CD14-positive monocyte (primary cell): ENCODE measurements at places on chromosomes 2 and 18. TPM values are rescaled to one million over a fixed set of nuclear protein-coding genes. Genes with fewer than 3 reads are reported as not detected.

NTSR2 gene
- polyA plus RNA-seq = not detected in 2 replicates

ARHGAP15 gene
- polyA plus RNA-seq = 50.7 TPM

- no peak overlapping the region for H3K27ac ChIP-seq
- peaks cover 16% of the 10 kb centered on the region for H3K4me1 ChIP-seq
- H3K36me3 ChIP-seq = peaks cover 62% of the 10 kb centered on the region
- H3K27me3 ChIP-seq = no peaks in the 10 kb centered on the region
- H3K4me3 ChIP-seq = no peak overlapping the region
Observed at GRCh38 chr2:64586883-64587481, 62.9 kb downstream of the AFTPH start.

RNF152 gene
- 0.22 and 0.45 TPM in 2 replicates for polyA plus RNA-seq

DNA sequence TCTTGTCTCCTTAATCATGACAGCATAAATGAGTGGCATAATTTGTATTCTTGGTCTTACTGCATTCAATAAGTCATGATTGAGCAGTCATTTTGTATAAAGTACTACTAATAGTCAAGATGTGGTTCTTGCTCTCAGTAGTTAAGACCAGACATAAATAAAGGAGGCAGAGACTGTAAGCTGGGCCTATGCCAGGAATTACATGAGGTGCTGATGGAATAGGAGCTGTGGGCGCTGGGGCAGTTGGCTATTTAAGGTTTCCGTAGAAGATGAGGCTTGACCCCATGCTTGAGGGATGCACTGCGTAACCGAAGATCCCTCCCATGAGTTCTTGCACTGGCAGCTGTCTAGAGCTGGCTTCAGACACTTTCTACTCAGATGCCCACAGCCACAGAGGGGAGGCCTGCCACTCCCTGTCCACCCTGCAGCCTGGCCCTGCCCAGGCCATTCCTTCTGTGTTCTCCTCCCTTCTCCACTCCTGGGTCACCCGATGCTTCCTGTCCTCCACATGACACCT is 150.9 kb upstream of the REV1 start:
- DNase-seq = no peak
- H3K4me1 ChIP-seq = no peaks in the 10 kb centered on the region
- no peaks in the 10 kb centered on the region for H3K36me3 ChIP-seq
- H3K4me3 ChIP-seq = no peak overlapping the region

DNA sequence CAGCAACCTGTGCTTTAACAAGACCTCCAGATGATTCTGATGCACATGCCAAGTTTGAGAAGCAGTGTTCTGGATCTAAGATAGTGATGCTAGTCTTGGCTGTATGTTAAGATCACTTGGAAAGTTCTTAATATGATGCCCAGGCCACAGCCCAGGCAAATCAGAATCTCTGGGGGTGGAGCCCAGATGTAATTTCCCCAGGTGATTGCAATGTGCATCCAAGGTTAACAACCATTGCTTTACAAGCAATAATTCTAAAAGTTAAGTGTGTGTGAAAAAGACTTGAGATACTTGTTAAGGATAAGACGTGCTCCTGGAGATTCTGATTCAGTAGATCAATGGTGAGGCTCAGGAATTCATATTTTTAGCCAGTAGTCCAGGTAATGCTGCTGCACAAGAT is 44.3 kb upstream of the MYO1B start:
- no peaks in the 10 kb centered on the region for H3K36me3 ChIP-seq
- no peaks in the 10 kb centered on the region for H3K27me3 ChIP-seq
- H3K4me1 ChIP-seq = no peaks in the 10 kb centered on the region
- H3K4me3 ChIP-seq = no peak overlapping the region

ZNF892 gene
- polyA plus RNA-seq = 0.23 TPM in 2 replicates

- H3K27me3 ChIP-seq = no peaks in the 10 kb centered on the region
- no peaks in the 10 kb centered on the region for H3K4me1 ChIP-seq
- H3K27ac ChIP-seq = no peak overlapping the region
- no peak overlapping the region for H3K4me3 ChIP-seq
Observed at GRCh38 chr2:206125901-206126300, 33.3 kb downstream of the NDUFS1 start.

SPC25 gene
- polyA plus RNA-seq = not detected in 2 replicates

DNA sequence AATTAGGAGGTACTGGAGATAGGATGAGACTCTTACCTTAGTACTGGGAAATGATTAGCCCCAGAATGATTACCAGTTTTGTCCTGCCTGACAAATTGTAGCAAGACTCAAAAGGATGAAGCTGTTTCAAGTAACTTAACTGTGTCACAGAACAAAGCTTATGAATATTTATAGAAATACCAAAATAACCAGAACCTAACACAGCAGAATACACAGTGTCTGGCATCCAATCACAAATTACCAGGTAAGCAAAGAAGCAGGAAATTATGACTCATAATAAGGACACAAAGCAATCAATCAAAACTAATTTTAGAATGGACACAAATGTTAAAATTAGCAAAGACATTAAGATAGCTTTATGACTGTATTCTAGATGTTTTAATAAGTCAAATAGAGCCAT is 91.9 kb downstream of the CTNNA2 start:
- H3K4me1 ChIP-seq = no peaks in the 10 kb centered on the region
- H3K27me3 ChIP-seq = no peaks in the 10 kb centered on the region
- H3K4me3 ChIP-seq = no peak overlapping the region
- no peaks in the 10 kb centered on the region for H3K36me3 ChIP-seq
- DNase-seq = no peak
- H3K27ac ChIP-seq = no peak overlapping the region

- H3K4me3 ChIP-seq = no peak overlapping the region
- no peak for DNase-seq
- no peaks in the 10 kb centered on the region for H3K36me3 ChIP-seq
Observed at GRCh38 chr18:27017901-27018500, 152.5 kb upstream of the AQP4 start.

- no peak overlapping the region for H3K4me3 ChIP-seq
- DNase-seq = no peak
- H3K4me1 ChIP-seq = no peaks in the 10 kb centered on the region
- H3K27me3 ChIP-seq = peaks cover 8% of the 10 kb centered on the region
Observed at GRCh38 chr2:98308532-98308931, 37.7 kb upstream of the CNGA3 start.

DNA sequence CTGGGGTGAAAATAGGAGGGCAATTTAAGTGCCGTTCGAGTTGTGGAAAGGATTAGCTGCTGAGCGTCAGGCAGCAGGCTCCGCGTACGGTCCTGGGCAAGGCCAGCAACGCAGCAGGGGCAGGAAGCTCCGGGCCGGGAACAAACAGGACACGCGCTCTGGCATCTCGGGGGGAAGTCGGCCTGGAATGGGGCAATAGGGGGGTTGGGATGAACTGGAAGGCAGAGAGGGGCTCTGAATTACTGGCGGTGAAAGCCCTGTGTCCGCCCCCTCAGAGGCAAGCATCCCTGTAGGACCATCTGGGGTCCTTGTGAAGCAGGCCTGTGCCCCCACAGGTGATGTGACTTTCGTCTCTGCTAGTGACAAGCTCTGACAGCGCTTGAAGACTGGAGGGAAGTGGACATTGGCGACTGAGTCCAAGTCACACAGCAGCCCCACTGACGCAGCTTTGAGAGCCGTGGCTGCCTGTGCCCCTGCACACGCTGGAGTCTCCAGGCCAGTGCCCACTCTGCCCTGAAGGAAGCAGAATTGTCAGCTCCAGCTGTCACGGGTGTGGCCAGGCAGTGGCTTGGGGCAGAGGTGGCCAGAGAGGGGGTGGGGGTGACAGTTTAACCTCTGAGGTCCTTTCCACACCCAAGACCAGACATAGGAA is 22.3 kb downstream of the GPR35 start:
- H3K27ac ChIP-seq = no peak overlapping the region
- H3K4me1 ChIP-seq = peaks cover 2% of the 10 kb centered on the region
- H3K36me3 ChIP-seq = no peaks in the 10 kb centered on the region

DNA sequence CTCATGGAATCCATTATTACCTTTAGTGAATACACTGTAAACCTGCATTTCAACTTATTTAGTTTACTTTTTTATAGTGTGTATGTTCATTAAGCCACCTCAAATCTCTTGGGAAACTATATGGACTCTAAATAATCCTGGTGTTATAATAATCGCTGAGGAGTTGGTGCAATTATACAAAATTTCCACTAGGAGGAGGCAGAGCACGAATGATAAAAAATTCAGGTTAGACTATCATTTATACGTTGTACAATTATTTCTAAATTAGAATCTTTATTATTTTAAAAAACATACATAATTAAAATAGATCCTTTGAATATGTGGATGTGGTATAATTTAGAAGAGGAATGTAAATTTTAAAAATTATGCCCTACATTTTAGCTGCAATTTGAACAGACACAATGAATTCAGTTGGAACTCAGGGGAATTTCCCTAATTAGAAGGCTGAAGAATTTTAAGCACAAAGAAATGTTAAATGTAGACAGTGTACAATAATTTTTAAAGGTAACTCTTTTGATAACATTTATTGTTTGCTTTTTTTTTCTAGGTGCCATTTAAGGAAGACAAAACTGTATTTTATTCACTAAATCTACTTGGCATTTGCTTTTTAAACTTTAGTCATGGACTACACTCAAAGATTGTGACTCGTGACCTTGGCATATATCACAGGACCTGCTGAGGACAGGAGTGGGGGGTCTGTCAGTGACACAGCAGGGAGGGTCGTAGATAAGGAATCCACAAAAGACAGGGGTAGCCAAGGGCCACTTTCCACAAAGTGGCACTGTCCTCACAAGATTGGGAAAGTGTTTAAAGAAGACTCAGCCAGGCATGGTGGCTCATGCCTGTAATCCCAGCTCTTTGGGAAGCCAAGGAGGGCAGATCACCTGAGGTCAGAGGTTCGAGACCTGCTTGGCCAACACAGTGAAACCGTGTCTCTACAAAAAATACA is 45.5 kb downstream of the RAB12 start:
- no peak overlapping the region for H3K27ac ChIP-seq
- no peak for DNase-seq
- H3K27me3 ChIP-seq = peaks cover 2% of the 10 kb centered on the region
- no peaks in the 10 kb centered on the region for H3K4me1 ChIP-seq

DRC1 gene
- polyA plus RNA-seq = not detected

DNA sequence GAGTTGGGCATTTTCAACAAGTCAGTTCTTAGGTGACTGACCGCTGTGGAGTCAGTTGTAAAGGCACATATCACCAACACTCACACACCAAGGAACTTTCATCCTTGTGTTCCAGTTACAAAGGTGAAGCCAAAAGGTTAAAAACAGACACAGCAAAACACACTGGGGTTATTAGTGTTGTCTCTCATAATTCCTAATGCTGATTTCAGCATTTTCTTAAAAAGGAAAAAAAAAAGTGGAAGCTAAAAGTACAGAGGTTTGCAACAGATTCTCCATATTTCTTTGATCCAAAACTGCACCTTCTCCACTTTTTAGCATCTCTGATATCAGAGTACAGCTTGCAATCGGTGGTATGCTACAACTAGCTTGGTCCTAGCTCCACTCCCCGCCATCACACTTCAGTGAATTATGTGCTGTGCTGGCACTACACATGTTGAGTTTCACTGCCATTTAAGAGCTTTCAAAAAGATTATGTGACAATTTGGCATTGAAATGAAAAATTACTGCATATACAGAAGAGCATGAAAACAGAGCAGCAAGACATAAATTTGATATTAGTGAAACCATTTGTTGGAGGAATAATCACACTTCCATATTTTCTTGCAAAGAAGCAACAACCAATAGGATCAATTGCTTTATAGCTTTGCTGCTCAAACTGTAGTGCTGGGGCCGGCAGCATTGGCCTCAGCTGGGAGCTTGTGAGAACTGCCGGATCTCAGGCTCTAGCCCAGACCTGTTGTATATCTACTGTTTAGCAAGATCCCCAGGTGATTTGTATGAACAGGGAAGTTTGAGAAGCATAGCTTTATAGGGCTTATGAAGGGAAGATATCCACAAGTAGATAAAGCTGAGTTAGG is 62.3 kb upstream of the DAPL1 start:
- DNase-seq = no peak
- H3K27me3 ChIP-seq = no peaks in the 10 kb centered on the region
- H3K27ac ChIP-seq = no peak overlapping the region
- no peaks in the 10 kb centered on the region for H3K36me3 ChIP-seq
- H3K4me1 ChIP-seq = no peaks in the 10 kb centered on the region

- peak overlapping the region; percentile 7 for H3K4me3 ChIP-seq
- DNase-seq = no peak
- H3K27me3 ChIP-seq = no peaks in the 10 kb centered on the region
- H3K4me1 ChIP-seq = peaks cover 56% of the 10 kb centered on the region
- H3K27ac ChIP-seq = peak overlapping the region; percentile 93
Observed at GRCh38 chr18:3594760-3595368, 144.9 kb downstream of the TGIF1 start.

TTC27 gene
- 4.0 TPM for polyA plus RNA-seq

TSN gene
- 66.5 TPM for polyA plus RNA-seq

GRCh38 chr2:11962707-11963328 is 216.4 kb downstream of the LPIN1 start:
- DNase-seq = no peak
- no peak overlapping the region for H3K27ac ChIP-seq
- no peak overlapping the region for H3K4me3 ChIP-seq
- no peaks in the 10 kb centered on the region for H3K27me3 ChIP-seq

GCG gene
- not detected for polyA plus RNA-seq

COLEC12 gene
- polyA plus RNA-seq = 0.17 and 0.21 TPM in 2 replicates

IKZF2 gene
- 0.10 TPM for polyA plus RNA-seq

GRCh38 chr18:11147371-11147951 is 1.9 kb downstream of the PIEZO2 start:
- no peak overlapping the region for H3K27ac ChIP-seq
- no peaks in the 10 kb centered on the region for H3K36me3 ChIP-seq
- no peak overlapping the region for H3K4me3 ChIP-seq

DNA sequence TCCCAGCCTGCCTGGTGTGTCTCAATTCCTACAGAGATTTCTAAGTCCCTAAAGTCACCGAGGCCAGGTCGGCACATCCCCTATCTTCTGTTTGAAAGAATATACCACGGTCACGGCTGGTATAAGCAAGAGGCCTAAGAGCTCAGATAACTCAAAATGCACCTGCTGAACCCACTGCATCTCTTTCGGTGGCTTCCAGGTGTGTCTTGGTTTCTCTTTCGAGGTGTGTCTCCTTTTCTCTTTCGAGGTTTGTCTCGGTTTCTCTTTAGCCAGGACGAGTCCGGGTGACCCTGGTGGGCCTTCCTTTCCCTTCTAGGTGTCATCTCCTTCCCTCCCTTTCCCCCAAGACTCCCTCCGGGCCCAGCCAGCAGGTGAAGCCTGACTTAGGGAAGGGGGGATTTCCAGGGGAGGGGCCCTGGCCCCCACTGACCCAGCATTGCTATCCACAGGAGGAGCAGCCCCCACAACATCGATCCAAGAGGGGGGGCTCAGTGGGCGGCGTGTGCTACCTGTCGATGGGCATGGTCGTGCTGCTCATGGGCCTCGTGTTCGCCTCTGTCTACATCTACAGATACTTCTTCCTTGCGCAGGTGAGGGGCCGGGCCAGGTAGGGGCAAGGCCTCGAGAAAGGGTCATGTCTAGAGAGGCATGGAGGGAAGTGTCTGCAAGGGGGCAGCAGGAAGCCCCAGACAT is 8.4 kb downstream of the ITM2C start:
- H3K4me3 ChIP-seq = no peak overlapping the region
- no peaks in the 10 kb centered on the region for H3K36me3 ChIP-seq
- H3K27ac ChIP-seq = no peak overlapping the region
- H3K4me1 ChIP-seq = peaks cover 28% of the 10 kb centered on the region
- DNase-seq = no peak

GRCh38 chr2:180040146-180040925 is 33.2 kb upstream of the CWC22 start:
- no peak for DNase-seq
- H3K4me3 ChIP-seq = no peak overlapping the region
- H3K36me3 ChIP-seq = no peaks in the 10 kb centered on the region
